ENCODE measurements at places on chromosomes 3 and 15. TPM values are rescaled to one million over a fixed set of nuclear protein-coding genes. Genes with fewer than 3 reads are reported as not detected.

DNA sequence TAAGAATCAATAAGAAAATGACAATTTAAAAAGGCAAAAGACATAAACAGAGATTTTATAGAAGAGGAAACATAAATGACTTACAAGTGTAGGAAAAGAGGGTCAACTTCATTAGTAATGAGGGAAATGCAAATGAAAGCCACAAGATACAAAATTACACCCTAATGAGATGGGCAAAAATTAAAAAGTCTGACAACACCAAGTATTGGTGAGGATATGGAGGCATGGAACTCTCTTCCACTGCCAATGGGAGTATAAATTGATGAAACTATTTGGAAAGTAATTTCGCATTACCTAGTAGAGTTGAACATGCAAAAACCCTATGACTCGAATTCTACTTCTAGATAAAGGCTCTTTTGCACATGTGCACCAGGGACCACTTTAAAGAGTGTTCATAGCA is 28.2 kb upstream of the ITGA11 start:
- DNase-seq = no peak

DNA sequence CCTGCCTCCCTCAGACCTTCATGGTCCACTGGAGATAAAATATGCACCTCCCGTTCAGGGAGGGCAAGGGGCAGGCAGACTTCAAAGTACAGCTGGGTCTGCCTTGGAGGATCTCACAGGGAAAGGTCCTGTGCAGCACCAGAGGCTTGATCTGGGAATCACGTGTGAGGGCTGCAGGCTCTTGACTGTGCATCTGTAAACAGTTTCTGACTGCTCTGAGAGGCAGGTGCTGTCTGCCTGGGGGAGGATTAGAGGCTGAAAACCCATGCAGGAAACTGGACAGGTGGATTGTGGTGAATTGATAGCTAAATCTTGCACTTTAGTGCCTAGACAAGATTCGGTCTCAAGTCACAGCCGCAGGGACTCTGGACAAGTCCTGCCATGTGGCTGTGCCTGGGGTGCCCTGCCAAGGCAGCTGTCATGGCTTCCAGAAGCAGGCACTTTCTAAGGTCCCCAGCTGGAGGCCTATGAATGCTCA is 239.3 kb downstream of the EPHB1 start:
- DNase-seq = no peak

GRCh38 chr15:63663906-63664305 is 66.7 kb downstream of the FBXL22 start:
- DNase-seq = no peak

- no peak for DNase-seq
Observed at GRCh38 chr3:4627651-4628375, 134.7 kb downstream of the ITPR1 start.

DNA sequence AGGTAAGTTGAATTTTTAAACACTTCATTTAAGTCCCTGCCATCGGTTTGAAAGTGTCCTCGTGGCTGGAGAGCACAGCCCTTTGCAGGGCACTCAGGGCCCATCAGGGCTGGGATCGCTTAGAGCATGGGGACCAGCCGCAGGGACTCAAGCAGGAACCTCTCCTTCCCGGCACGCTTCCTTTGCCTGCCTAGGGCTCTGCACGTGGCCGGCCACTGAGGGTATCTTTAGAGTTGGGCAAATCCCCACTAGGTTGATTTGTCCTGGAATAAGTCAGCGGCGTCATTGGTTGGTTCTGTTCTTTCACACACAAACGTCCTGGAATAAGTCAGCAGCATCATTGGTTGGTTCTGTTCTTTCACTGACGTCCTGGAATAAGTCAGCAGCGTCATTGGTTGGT is 131.6 kb downstream of the OCA2 start:
- no peak for DNase-seq

DNA sequence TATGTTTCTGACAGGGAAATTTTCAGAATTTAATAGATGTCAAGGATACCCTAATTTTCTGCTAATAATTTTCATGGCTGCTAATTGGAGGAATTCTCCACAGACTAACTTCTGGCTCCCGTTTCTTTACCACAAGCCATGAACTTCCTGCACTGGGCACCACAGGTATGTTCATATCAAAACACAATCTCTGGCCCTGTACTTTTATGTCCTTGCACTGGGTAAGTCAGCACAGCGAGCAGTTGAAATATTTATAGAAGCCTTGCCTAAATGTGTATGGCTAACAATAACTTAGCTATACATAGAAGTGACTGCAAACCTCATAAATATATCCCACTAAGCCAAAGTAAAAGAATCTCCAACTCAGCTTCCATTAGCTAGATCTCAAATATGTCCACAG is 246.9 kb downstream of the ZIC1 start:
- no peak for DNase-seq

- DNase-seq = no peak
Observed at GRCh38 chr3:129327510-129327909, 48.8 kb downstream of the HMCES start.

- no peak for DNase-seq
Observed at GRCh38 chr3:111351334-111351733, 190.7 kb upstream of the CD96 start.

DNA sequence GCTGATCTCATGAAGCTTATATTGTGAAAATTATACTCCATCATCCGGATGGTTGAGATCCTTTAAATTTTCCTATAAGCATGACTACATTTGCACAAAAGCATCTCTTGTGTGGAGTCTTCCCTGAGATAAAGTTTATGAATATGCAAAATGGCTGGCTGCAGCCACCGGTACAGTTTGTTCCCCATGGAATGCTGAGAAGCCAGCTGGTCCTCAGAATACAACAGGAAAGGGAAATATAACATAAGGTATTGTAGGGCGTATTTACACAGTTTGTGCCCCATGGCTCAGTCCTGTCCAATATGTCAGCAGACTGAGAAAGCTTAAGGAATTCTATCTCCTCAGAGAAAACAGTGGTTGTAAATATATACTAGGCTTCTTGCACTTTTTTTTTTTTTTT is 468.6 kb downstream of the CNTN6 start:
- DNase-seq = no peak

GRCh38 chr3:188627652-188628051 is 473.7 kb downstream of the LPP start:
- DNase-seq = no peak

GRCh38 chr15:49895347-49896223 is 223.4 kb downstream of the ATP8B4 start:
- DNase-seq = no peak

DNA sequence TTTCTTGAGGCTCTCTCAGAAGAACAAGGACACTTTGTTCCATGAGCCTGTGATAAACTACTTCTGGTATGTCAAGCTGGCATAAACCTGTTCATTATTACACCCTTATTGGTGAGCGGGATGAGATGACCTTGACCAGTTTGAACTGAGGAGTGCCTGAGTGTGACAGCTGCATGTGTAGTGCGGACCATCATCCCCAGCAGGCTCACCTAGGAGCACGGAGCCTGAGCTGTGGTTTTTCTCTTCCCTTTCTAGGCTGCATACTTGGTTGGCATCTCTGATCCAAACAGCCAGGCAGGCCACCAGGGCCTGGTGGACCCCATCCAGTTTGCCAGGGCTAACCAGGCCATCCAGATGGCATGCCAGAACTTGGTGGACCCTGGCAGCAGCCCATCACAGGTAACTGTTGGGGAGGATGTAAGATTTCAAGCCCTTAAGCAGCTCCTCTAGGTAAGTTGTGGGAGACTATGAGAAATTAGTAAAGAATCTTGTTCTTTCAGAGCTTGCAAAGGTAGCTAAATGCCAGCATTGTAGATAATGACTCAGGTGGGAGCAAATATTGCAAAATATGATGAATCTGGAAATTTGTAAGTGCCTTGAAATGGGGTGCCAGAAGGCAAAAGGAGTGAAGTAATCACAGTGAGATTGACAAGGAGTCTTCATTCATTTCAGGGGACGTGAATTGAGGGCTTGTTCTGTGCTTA is 288.9 kb upstream of the TPM1 start:
- DNase-seq = no peak

DNA sequence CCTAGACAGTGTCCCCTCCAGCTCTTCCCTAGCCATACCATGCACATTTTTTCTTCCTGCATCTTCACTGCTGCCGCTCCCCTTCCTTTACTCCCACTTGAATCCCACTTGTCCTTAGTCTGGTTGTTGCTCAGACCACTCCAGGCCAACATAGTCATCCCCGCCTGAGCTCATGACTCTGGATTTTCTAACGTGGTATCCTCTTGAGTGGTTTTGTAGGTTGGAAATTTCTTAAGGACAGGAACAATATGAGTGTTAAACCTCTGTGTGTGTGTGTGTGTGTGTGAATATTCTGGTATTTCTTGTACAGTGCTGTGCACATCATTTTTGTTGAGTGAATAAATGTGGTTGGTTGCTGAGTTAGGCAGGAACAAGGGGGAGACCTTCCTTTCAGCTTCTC is 3.1 kb downstream of the BAHD1 start:
- DNase-seq = no peak

Gene GPR62
- not detected for total RNA-seq

Gene LRRN1
- not detected for total RNA-seq

Gene RTP1
- total RNA-seq = not detected

Gene ACKR4
- total RNA-seq = not detected
